ENCODE measurements at places on chromosomes 2 and 18. TPM values are rescaled to one million over a fixed set of nuclear protein-coding genes. Genes with fewer than 3 reads are reported as not detected.

- no peak for DNase-seq
Observed at GRCh38 chr2:148658807-148659722, 14.5 kb downstream of the EPC2 start.

GRCh38 chr18:303607-304006 lies 35.8 kb upstream of the THOC1 start:
- no peak for DNase-seq

- no peak for DNase-seq
Observed at GRCh38 chr2:102893870-102894269, 132.0 kb downstream of the TMEM182 start.

DNA sequence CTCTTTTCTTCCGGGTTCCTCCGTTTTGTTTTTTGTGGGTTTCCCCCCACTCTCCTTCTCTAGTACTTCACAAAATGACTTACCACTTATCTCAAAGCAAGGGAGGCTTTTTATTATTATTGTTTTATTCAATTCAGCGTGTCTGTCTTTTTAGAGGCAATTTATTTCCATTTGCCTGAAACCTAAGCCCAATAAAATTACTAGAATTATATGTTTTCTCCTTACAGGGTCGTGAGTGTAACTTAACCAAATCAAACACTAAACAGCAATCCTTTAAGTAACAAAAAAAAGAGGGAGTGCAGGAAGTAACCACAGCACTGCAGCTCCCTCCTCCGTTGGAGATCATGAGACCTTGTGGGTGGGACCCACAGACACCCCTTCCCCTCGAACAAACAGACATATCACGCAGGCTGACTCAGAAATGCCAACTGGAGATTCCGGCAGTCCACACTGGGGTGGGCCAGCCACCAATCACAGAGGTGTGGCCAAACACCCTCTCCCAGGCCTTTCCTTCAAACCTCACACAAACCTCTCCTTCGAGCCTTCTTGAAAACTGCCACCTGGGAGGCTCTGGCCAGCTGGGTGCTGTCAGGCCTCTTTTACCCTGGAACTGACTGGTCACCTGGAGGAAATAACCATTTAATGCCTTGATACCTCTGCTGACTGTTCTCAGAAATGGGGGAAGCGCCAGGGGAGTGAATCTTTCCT lies 207.1 kb upstream of the SMAD2 start:
- no peak for DNase-seq

GRCh38 chr2:141610564-141611175 lies 520.1 kb downstream of the LRP1B start:
- no peak for DNase-seq

GRCh38 chr2:56465491-56465890 lies 281.7 kb downstream of the CCDC85A start:
- DNase-seq, result no peak

Gene INSIG2
- total RNA-seq, result 15.2 TPM

Gene TXNL4A
- total RNA-seq, result 115 TPM

Gene SETBP1
- total RNA-seq, result 8.8 TPM

Measured in heart right ventricle (tissue), 16 donors.